GM03348 (cell line): ENCODE measurements at places on chromosomes 2 and 18.

DNA sequence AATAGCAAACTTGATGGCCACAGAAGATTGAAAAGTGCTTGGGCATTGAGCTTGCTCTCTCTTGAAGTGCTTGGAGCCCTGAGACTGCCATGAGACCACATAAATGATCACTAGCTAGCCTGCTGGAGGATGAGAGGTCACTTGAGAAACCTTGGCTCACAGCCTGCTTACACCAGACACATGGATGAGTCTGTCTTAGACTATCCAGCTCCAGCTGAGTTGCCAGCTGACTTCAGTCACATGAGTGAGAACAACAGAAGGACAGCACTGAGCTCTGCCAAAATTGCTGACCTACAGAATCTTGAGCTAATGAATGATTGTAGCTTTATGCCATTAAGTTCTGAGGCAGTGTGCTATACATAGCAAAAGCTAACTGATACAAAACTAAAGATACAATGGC lies 18.1 kb downstream of the NABP1 start:
- DNase-seq: peak; percentile 77

- no peak for DNase-seq
These were observed 32.5 kb downstream of the SLC8A1 start for GRCh38 chr2:40419364-40419762.

DNA sequence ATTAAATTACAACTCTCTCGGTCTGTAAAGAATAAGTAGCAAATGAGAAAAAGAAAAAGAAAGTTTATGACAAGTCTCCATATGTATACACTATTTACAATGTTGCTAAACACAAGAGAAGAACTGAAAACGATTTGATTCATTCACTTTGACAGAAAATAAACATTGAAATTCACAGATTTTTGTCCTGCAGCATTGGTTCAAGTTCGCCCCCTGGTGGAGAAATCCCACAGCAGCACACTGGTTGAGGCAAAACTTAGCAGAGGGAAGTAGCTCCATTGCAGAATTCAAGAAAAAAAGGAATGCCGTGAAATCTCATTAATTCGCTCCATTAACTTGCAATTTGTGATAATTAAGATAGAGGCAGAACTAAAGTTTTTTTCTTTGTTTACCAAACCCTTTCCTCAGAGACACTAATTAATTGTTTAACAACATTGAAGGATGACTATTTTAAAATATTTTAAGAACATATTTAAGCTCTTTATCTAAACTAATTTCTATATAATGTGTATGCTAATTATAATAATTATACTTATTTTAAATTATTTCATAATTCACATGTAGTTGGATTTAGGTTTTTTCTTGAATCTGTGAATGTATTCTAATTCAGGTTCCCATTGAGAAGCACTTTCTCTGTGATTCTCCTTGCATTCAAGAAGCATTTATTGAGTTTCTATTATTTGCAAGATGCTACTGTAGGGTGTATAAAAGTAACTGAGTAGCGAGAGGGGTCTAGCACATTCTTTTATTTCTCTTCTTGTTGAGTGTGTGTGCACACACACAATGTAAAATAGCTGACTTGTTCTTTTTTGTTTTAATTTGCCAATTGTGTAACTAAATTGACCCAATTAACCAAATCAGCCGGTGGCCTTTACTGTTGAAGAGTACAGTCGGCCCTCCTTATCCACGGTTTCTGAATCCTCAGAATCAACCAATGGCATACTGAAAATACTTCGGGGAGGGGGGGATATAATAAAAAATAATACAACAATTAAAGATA lies 74.1 kb downstream of the COL4A3 start:
- peak; percentile 72 for DNase-seq

DNA sequence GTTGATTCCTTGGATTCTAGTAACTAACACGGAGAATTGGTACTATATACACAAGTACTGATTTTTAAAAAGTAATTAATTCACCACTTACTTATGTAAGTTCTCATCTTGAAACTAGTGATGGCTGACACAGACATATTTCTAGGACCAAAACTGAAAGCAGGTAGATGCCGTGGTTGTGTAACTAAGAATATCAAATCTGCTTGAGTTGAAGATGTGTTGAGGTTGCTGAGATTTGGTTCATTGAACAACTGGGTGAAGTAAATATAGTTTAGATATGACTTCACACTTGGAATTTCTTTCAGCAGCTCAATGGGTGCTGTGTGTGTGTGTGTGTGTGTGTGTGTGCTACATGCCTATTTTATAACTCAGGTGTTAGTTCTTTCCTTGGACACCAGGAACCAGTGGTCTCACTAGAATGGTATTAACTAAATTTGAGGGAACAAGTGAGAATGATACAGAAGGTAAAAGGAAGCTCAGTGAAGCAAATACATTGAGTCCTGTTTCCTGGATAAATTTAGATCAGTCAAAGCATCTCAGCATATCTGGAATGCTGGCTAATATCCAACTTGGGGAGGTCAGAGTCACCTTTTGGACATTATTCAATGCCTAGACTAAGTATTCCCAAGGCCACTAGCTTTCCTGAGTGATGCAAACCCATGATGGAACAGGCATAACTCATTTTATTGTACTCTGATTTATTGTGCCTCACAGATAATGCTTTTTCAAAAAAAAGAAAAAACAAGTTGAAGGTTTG lies 110.7 kb upstream of the ZEB2 start:
- DNase-seq: no peak

DNA sequence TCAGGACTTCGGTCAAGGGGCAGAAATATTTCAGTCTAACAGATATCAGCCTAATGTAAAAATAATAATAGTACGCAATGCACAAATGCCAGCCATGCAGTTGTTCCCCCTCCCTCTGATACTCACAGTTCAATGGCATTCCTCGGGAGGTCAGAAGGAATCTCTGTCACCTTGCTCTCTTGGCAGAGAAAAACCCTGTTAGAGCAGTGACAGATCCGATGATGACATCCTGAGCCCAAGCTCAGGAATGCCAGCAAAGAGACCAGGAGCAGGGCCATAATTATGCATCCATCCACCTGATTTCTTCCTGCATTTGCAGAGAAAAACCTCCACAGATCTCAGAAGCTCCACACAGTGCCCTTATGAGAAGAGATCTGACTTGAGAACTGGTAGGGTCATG lies at the start of gene FSHR:
FSHR (minus strand) TSS at position 376 of the 400 bp plus-strand sequence; CDS start at position 278, 98 bp downstream.
- no peak for DNase-seq
